ENCODE measurements at places on chromosomes 3 and 15.

- DNase-seq, result no peak
Observed at GRCh38 chr3:135440746-135441145, 524.8 kb upstream of the PPP2R3A start.

DNA sequence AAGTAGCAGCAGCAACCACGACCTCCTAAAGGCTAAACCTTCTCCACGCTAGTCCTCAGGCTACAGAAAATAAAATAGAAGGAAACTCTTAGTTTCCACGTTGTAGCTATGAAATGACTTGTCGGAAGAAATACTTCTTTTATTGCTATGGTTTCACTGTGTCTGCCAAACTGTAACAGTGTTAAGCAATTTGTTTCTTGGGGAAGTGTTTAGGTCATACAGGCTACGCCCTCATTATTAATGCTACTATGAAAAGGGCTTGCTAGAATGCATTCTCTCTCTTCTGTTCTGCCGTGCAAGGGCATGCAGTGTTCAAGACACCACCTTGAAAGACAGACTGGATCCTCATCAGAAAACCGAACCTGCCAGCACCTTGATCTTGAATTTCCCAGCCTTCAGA lies 462.7 kb downstream of the PLOD2 start:
- DNase-seq, result no peak

- DNase-seq, result no peak
Observed at GRCh38 chr3:189927975-189928895, 192.5 kb downstream of the P3H2 start.

DNA sequence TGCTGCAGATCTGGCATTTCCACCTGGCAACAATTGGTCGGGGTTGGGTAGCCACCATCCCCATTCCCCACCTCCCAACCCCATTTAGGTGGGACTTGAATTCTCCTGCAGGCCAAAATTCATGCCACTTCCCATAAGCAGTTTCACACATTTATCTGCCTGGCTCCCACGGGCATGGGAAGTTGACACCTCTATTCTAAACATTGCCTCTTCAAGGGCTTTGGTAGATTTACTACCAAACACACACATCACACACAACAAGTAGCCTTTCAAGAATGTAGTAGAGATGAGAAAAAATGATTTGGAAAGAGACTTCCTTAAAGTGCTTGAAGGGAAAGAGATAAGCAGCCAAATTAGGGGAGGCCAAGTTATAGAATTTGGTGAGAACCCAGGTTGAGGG lies 30.9 kb downstream of the ZBTB38 start:
- no peak for DNase-seq

DNA sequence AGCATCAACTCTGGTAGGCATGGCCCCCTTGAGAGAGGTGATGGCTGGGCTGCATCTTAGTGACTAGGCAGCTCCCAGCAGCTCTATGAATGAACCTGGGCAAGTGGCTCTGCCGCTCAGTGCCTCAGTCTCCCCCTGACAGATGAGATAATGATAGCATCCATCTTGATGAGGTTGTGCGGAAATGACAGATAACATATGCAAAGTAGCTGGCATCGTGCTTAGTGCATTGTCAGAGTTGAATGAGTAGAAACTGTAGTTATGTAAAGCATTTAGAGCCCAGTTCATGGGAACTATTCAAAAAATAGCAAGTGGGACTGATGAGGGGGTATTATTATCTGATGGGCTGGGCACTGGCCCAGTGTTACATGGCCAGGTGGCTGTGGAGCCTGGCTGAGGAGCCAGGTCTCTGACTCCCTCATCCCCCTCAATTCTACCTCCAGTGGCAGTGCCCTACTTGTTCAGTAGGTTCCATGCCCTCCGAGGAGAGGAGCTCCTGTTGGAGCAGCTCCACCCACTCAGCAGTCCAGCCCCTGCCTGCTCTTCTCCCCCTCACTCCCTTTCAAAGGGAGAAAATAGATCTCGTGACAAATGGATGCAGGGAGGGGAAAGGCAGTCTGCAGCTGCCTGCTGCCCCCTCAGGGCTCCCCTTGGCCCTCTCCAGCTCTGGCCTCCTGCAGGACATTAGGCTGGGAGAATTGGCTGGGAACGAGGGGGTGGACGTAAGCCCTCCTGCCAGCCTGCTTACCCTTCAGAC lies 6.6 kb downstream of the PRKCD start:
- no peak for DNase-seq

DNA sequence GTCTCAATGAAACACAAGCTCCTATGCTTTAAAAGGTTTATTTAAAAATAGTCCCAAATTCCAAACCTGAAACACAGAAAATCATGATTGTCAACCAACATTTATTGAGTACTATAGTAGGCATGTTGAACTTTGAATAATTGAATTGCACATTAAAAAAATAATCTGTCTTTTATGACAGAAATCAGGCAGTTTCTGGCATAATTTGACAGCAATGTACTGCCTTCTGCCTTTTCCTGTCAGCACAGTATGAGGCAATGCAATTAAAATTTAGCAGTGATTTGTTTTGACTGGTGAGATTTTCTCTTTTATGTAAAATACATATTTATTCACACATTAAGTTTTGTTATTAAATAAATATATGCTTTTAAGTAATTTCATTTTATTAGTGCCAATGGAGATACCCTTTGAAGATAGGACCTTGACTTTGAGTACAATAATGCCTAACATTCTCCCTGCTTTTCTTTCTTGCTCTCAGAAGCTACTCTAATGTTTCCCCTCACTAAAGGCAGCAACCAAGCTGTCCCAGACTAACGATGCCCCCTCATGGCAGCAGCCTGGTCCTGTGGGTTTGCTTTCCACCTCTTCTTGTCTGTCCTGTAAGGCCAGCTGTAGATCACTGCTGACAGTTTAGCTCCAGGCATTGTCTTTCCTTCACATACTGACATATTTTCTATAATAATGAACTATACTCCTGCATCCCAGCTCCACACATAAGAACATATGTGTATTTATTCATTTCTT lies 346.7 kb downstream of the IL20RB start:
- no peak for DNase-seq

DNA sequence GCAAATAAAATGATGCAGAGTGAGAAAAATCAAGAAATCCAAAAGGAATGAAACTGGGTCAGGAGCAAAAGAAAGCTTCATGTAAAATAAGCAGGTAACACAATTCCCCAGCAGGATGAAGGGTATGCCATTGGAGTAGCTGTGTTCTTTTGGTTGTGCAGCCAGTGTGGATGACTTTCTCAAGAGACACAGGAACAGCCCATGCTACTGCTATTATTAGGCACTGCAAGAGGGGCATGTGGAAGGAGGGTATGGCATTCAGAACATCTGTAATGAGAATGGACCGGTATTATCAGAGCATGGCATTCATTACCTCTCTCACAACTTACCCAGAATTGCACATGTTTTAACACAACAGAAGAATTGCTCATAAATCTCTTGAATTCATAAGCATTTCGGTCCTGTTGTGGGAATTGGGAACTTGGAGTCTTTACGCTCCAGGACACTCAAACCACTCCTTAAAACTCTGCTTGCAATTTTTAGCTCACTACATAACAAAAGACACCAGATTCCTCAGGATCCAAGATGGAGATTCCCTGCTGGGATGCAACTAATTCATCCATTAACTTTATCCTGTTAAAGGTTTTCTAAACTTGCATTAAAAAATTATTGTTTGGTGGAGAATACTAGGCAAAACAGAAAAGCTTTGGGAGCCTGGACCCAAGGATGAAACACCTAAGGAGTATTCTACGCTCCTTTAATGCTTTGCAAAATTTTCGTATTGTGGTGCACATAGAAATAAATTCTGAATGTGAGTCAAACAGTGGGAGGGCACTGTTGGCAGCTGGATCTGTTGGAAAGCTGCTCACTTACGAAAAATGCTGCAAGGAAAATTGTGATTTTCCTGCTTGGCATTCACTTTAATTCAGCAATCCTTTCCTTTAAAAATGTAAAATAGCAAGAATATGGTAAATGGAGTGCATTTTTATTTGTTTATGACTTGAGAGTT lies 34.6 kb upstream of the CDIN1 start:
- DNase-seq, result no peak

- no peak for DNase-seq
Observed at GRCh38 chr3:171676601-171677175, 133.6 kb downstream of the PLD1 start.

DNA sequence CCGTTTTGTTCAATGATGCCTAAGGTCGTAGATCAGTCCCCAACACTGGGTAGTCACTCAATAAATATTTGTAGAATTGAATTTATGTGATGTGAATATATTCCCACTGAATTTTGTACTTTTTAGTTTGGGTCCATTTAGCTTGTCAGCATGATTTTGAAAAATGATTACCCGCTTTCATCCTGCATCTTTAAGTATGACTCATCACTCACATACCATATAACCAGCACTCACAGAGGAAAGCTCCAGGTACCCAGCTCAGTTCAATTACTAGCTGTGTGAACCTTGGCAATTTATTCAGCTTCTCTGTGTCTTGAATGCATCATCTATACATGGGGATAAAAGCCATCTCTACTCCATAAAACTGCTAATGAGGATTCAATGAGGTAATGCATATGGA lies 2.2 kb upstream of the MLF1 start:
- no peak for DNase-seq

DNA sequence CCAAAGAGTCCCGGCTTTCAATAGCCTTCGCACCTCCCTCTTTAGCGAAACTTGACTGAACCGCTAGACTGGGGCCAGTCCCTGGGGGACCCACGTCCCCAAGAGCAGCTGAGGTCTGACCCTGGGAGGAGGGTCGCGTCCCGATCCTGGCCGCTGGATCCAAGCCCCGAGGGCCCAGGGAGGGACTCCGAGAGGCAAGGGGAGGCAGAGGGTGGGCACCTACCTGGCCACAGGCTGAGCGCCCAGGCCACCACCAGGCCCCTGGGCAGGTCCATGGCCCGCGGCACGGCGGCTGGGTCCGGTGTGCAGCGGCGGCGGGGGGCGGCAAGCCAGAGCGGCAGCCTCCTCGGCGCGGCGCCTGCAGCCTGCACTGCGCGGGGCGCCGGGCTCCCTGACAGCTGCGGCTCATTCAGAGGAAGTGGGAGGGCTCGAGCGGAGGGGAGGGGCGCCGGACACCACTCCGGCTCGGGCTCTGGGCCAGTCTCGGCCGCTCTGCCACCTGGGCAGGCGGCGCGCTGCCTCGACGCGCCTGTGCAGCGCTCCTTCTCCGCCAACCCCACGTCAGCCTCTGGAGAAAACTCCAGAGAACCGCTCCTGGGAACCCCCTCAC lies at the start of gene ITGA11:
Gene ITGA11 (minus strand): TSS at position 372 of the 610 bp plus-strand sequence. CDS start 97 bp downstream, at position 275.
- no peak for DNase-seq

- DNase-seq, result no peak
Observed at GRCh38 chr3:136008221-136008620, 42.7 kb downstream of the PPP2R3A start.

GRCh38 chr3:194866236-194866635 lies 180.6 kb downstream of the FAM43A start:
- DNase-seq, result no peak

- DNase-seq, result peak; percentile 40
Observed at GRCh38 chr15:85485956-85486567, 105.7 kb downstream of the AKAP13 start.

DNA sequence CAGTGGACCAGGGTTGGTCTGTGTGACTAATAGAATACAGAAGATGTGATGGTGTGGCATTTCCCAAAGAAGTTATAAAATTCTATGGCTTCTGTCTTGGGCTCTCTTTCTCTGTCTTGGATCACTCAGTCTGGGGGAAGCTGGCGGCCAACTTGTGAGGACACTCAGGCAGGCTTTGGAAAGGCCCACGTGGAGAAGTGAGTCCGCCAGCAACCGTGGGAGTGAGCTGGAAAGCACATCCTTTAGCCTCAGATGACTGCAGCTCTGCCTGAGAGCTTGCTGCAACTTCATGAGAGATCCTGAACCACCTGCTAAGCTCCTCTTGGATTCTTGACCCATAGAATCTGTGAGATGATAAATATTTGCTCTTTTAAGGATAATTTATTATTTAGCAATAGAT lies 72.0 kb upstream of the RASGRP1 start:
- DNase-seq, result no peak

GRCh38 chr3:58020783-58021071 lies 12.5 kb downstream of the FLNB start:
- DNase-seq, result no peak

DNA sequence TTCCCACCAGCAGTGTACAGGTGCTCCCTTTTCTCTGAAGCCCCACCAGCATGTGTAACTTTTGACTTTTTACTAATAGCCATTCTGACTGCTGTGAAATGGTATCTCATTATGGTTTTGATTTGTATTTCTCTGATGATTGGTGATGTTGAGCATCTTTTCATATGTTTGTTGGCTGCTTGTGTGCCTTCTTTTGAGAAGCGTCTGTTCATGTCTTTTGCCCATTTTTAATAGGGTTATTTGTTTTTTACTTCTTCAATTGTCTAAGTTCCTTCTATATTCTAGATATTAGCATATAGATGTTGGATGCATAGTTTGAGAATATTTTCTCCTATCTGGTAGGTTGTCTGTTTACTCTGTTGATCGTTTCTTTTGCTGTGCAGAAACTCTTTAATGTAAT lies 14.6 kb downstream of the ACTC1 start:
- no peak for DNase-seq

DNA sequence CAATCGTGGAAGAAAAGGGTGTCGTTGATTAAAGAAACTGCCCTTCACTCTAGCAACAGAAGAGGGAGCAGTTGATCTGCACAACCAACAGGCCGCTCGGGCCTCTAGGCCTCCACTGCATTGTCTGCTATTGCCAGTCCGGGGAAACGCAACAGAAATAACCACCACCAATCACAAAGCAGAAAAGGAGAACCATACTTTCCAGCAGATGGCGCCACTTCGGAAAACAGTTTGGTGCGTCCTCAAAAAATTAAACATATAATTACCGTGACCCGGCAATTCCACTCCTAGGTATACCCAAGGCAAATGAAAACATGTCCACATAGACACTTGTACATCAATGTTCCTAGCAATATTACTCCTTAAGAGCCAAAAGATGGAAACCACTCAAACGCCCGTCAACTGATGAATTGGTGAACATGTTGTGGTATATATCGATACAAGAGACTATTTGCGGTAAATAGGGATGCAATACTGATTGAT lies 154.1 kb downstream of the TJP1 start:
- DNase-seq, result no peak

GRCh38 chr3:189947948-189948723 lies 172.6 kb downstream of the P3H2 start:
- DNase-seq, result no peak

- no peak for DNase-seq
Observed at GRCh38 chr15:100836501-100836900, 43.1 kb upstream of the ALDH1A3 start.

All from stimulated activated CD8-positive, alpha-beta memory T cell treated with anti-CD3 and anti-CD28 coated beads, Interleukin-4, amount 100 ng/mL, for 1 hour (primary cell).